Activated CD8-positive, alpha-beta memory T cell treated with anti-CD3 and anti-CD28 coated beads for 1 hour (primary cell): ENCODE measurements at places on chromosomes 12 and 14.

DNA sequence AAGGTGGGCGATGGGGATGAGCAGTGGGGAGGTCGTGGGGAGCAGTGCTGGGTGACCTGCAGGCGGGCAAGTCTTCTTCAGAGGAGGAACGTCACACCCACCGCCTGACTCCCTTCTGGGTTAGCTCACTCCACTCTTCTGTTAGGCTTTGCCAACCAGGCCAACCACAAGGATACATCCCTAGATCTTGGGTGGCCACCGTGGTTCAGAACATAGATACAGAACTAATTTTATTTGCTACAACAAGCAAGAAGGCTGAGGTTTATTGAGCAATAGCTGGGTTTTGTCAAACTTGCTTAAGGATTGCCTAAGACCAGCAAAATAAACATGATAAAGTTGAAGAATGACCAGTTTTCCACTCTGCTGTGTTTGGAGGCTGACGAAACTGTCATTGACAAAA lies 109.4 kb downstream of the DACT1 start:
- no peak for DNase-seq

- no peak for DNase-seq
Measured at GRCh38 chr12:40947797-40948196, 240.3 kb upstream of the PDZRN4 start.

GRCh38 chr14:104341532-104342434 lies 203.4 kb downstream of the KIF26A start:
- no peak for DNase-seq

DNA sequence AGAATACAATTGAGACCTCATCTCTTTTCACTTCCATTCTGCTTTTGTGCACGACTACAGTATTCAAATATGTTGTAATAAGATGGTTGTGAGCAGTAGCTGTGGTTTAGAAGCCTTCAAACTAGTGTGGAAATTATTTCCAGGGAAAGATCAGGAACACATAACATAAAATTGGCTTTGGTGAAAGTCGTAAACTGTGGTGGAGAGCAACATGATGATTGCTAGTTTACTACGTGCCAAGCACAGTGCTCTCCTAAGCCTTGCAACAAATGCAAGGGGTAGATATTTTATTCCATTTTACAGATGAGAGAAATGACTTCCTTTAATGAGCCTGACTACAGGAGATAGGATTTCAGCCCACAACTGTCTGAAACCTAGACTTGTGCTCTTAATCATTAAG lies 172.4 kb upstream of the LMNTD1 start:
- DNase-seq, result no peak

GRCh38 chr12:91163116-91163515 lies 19.5 kb downstream of the DCN start:
- no peak for DNase-seq

- DNase-seq, result no peak
Measured at GRCh38 chr12:100508751-100509150, 35.1 kb downstream of the NR1H4 start.

GRCh38 chr14:98908050-98908449 lies 363.9 kb downstream of the BCL11B start:
- no peak for DNase-seq

GRCh38 chr12:119603767-119604166 lies 10.2 kb downstream of the TMEM233 start:
- DNase-seq, result no peak

DNA sequence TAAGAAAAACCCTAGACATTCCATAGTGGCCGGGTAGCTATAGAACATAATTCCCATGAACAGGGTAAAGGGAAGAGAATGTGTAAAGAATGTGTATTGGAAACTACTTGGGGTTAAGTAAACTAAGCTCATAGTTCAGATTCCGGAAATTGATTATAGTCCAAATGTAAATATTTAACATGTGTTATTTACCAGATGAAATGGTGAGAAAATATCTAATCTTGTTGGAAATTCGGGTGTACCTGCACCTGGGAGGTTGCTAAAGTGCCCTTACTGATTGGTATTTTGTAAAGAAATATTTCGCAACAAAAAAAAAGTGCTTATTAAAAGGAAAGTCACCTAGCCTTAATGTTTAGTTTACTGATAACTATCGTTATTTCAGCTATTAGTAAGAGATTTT lies 14.4 kb downstream of the RASSF9 start:
- DNase-seq, result no peak

DNA sequence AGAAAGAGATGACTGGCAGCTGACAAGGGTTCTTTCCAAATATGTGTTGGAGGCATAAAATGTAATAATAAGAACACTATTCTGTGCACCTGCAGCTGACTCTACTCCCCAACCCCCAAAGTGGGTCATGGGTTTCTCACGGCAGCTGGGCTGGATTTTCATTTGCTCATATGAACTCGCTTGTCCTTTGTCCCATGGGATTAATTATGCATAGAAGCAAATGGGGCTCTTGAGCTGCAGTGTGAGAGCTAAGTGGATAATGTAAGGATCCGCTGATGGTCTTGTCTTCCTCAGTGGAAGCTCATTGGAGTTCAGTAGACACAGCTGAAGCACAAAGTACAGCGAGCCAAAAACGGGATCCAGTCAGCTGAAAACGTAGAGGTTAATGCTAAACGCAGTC lies 46.3 kb downstream of the TTC8 start:
- DNase-seq, result no peak

- DNase-seq, result no peak
Measured at GRCh38 chr12:120259418-120260202, 5.9 kb downstream of the PXN start.

DNA sequence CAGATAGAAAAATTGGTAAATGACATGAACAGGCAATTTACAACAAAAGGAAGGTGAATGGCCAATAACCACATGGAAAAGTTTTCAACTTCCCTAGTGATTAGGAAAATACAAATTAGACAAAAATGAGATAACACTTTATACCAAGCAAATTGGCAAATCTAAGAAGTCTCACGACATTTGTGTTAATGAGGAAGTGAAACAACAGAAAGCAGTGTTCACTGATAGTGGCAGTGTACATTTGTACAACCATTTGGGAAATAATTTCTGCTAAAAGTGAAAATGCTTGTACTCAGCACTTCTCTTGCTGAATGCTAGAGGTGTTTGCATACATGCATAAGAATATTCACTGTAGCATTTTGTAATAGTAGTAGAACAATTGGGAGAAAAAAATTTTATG lies 126.6 kb downstream of the LLPH start:
- no peak for DNase-seq

GRCh38 chr12:117447665-117448366 lies 86.4 kb upstream of the NOS1 start:
- DNase-seq, result no peak

DNA sequence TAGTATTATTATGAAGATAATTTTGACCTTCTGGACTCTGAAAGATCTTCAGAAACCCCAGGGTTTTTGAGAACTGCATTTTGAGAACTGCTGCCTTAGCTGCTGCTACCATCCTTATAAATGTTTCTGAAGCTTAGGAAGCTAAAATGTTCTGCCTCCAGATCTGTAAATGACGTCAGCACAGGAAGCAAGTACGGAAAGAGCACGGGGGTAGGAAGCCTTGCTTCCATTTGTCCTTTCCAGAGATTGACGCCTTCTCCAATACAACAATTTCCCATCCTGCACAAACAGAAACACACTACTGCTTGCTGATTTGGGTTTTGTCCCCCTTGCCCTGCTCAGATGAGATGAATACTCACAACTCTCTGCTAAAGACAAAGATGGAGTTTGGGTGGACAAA lies 17.9 kb downstream of the RAD52 start:
- no peak for DNase-seq

GRCh38 chr12:14691560-14691959 lies 4.8 kb downstream of the GUCY2C start:
- no peak for DNase-seq

DNA sequence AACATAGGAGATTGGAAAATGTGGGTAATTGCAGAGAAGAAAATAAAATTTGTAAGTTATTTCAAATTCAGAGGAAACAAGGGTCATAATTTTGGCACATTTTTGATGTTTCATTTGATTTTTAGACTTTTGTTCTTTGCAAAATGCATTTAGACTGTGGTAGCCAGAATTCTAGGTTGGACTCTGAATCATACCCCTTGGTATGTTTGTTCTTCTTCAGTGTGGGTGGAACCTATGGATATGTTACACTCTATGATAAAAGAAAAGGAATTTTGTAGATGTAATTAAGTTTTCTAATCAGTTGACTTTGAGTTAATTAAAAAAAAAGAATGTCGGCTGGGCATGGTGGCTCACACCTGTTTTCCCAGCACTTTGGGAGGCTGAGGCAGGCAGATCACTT lies 827.0 kb downstream of the AACS start:
- DNase-seq, result no peak

DNA sequence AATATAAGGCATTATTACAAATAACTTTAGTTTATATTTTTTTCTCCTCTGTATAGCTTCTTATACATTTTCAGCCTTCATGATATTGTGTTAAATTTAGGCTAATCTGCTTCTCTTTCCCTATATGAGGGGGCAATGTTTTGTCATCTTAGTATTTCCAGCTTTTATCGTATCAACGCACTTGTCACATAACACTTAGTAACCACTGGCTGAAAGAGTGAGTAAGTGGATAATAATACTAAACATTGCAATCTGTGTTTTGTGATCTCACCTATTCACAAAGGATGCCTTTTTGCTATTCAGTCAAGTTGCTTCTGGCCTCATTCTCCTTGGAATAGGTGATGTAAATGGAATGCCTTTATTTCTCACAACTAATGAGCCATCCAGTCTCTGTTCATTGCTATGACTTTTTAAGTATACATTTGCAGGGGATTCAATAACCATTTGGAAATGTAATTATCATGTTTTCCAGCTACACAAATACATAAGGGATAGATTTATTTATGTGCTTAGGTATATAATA lies 260.9 kb downstream of the BMP4 start:
- DNase-seq, result no peak

DNA sequence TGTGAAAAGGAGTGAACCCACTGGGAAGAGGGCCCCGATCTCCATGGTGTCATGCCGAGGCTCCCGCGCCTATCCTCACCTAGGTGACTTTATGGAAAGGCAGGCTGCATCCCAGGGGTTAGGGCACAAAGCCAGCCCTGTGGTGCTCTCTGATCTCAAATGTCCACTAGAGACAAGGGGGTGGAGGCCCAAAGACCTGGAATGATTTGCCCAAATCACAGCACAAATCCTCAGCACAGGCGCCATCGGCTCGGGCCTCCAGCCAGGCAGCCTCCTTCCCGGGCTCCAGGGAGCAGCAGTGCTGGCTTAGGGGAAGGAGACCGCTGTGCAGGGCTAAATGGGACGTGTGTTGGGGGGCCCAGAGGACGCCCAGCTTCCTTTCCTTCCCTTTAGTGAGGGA lies 17.6 kb downstream of the CHGA start:
- DNase-seq, result no peak

GRCh38 chr14:84237881-84238280 lies 1292.1 kb upstream of the FLRT2 start:
- no peak for DNase-seq

DNA sequence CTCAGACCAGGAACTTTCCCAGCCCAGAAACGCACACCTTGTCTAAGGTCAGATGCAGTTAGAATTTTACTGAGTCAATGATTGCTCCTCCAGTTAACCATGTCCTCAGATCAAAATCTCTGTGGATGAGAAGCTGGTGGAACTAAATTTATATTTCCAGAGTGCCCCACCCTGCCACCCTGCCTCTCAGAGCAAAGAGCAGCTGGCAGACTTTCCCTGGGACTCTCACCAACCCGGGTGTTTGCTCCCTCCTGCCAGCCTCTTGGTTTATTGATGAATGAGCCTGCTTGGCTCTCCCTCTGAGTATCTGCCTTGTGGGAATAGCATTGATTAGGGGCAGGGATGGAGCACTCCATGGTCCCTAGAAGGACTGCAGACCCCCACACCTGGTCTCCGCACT lies 5.9 kb upstream of the KRT1 start:
- no peak for DNase-seq

DNA sequence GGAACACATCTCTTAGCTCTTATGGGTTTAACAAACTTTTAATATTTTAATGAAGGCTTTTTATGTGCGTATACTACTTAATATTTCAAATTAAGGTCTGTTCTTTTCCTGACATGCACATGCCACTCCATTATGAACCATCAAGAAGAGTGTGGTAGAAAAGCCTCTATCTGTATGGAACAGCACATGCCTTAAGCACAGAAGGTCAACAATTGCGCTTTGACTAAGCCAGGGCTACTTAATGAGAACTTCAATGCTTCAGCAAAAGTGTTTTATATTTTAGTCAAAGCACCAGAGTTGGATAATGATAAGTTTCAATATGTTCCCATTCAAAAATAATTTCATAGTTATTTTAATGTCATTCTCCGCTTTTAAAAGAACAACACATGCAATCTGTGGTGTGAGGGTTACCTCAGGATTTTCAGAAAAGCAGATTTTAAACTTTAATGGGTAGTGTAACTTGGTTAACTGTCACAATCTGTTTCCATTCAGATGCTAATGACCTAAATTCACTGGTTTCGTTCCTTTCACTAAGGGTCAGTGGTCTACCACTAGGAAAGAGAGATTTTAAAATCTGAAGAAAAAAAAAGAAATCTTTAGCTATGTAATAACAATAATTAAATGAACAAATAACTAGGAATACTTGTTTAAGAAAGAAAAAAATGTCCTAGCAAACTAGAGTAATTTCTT lies 193.4 kb upstream of the NOVA1 start:
- no peak for DNase-seq

DNA sequence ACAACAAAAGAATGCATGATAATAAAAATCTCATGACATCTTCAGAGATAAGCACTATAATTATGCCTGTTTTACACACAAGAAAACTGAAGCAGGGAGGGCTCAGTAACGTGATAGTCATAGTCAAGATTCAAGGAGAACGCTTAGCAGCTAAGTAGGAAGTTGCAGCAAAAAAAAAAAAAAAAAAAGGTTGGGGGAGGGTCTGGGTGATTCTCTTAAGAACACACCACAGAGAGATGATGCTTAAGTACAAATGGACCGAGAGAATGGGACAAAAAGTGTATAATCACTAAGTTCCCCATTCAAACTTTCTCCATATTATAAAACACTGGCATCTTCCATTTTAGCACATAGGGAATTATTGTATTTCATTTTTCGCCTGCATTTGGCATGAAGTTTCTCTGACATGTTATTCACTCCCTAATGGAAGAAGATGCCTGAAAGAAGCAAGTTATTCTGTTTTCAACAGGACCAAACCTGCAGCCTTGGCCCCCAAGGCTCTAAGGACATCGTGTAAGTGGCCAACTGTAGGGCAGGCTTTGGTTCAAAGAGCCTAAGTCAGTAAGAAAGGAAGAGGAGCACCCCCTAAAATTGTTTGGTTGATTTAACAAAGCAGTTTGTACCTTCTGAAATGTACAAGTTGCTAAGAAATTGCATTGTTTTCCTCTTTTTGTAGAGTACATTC lies 142.9 kb upstream of the TMPO start:
- no peak for DNase-seq

DNA sequence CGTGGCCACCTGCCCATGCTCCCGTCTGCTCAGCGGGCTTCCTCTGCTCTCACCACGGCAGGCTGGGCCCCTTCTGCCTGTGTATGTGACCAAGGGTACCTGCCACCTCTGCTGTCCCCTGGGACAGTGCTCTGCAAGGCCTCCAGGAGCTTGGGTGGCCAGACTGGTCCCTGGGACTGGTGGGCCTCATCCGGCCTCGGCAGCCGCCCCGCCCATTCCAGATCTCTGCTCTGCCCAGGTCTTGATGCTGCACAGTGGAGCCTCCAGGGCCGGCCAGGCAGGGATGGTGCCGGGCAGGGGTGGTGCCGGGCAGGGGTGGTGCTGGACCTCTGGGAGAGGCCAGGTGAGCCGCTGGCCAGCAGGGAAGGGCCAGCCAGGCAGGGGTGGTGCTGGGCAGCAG lies 9.0 kb downstream of the FBRSL1 start:
- DNase-seq, result no peak
